ENCODE measurements at places on chromosomes 4 and X. TPM values are rescaled to one million over a fixed set of nuclear protein-coding genes. Genes with fewer than 3 reads are reported as not detected.

Gene IBSP
- total RNA-seq: not detected

Gene S100G
- total RNA-seq: not detected

Gene SLC26A1
- 0.18 TPM for total RNA-seq

Gene YY2
- 3.1 TPM for total RNA-seq

Gene CT45A1
- not detected for total RNA-seq

Gene F8A2
- not detected for total RNA-seq

Gene FAM149A
- total RNA-seq: 40.5 TPM

Gene NUDT11
- total RNA-seq: 1.2 TPM

Gene FMR1NB
- not detected for total RNA-seq

Gene LRIT3
- 0.65 TPM for total RNA-seq

Gene IL15
- total RNA-seq: 7.0 TPM

Gene KIT
- 21.0 TPM for total RNA-seq

Gene TCEAL9
- 52.1 TPM for total RNA-seq

Gene SH2D1A
- not detected for total RNA-seq

Gene TEC
- total RNA-seq: 3.4 TPM

Gene GLUD2
- 2.5 TPM for total RNA-seq

Gene SORBS2
- 103 TPM for total RNA-seq

Gene XPNPEP2
- total RNA-seq: 6.0 TPM

Gene SUPT20HL1
- 0.78 TPM for total RNA-seq

Gene UNC5C
- 6.2 TPM for total RNA-seq

Gene SMR3B
- total RNA-seq: not detected

Gene MGARP
- 0.75 TPM for total RNA-seq

Gene TMSB15C
- 1.4 TPM for total RNA-seq

Gene TLR2
- 13.9 TPM for total RNA-seq

Gene SYP
- 1.7 TPM for total RNA-seq

Gene FIP1L1
- 67.8 TPM for total RNA-seq

Gene ODAPH
- total RNA-seq: not detected

Gene TDO2
- 1.0 TPM for total RNA-seq

Gene GYG2
- total RNA-seq: 4.9 TPM

Gene MAGED4B
- 8.3 TPM for total RNA-seq

Gene CCNQ
- total RNA-seq: 15.0 TPM

Gene SLBP
- 29.4 TPM for total RNA-seq

Gene TBC1D9
- 64.3 TPM for total RNA-seq

Gene RTL9
- total RNA-seq: not detected

Gene RHOXF2
- not detected for total RNA-seq

Gene MAP3K15
- total RNA-seq: not detected

Gene CT45A2
- total RNA-seq: not detected

Gene PPP1R2C
- not detected for total RNA-seq

Gene FGB
- total RNA-seq: 1.3 TPM

Gene ANKRD17
- total RNA-seq: 101 TPM
